ENCODE measurements at places on chromosomes 3 and 15.

DNA sequence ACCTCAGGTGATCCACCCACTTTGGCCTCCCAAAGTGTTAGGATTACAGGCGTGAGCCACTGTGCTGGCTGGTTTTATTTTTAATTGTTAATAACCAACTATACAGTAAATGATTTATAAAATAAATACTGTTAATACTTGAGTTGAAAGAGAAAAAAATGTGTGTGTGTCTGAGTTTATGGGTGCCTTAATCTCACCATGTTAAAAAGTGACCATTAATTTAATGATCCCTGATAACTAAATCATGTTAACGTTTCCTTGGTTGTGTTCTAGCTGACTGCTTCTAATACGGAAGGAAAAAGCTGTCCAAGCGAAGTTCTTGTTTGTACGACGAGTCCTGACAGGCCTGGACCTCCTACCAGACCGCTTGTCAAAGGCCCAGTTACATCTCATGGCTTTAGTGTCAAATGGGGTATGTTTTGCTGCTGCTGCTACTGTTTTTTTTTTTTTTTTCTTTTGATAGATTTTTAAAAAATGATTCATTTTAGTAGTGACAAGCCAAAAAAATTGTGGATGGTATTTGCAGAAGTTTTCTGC, 113.5 kb downstream of the GHSR start:
- H3K27me3 ChIP-seq = no peaks in the 10 kb centered on the region
- DNase-seq = no peak
- H3K4me1 ChIP-seq = peaks cover 3% of the 10 kb centered on the region
- no peak overlapping the region for H3K27ac ChIP-seq
- H3K4me3 ChIP-seq = no peak overlapping the region

DNA sequence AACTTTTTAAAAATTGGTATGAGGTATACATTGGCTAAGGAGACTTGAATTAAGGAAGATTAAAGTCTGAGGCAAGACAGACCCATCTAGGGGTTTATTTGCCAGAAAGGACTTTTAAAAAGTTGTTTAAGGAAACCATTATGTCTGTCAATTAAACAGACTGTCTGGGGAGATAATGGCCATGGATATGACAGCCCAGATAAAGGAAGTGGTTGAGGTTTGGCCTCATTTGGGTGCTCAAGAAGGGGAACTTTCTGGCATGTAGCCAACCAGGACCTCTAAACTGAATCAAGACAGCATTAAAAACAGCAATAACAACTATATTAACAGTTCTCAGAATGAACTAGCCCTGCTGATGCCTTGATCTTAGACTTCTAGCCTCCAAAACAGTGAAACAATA, 9.9 kb upstream of the CD200R1L start:
- H3K4me1 ChIP-seq = peaks cover 44% of the 10 kb centered on the region
- no peak overlapping the region for H3K27ac ChIP-seq
- no peaks in the 10 kb centered on the region for H3K27me3 ChIP-seq
- no peak for DNase-seq

DNA sequence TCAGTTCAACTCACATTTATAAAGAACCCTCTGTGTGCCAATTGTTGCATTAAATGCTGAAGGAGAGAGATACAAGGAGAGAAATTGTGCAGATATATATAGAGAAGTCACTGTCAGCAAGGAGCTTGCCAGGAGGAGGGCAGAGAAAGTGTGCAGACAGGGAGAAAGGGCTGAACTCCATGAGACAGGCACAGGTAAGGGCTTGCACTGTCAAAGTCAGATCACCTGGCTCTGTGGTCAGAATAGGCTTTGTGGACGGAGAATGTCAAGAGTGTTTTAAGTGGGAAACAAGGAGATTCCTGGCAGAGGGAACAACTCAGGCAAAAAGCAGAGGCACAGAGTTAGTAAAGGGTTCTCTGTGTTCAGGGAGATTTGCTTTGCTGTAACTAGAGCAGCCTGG, 303.0 kb upstream of the TPRG1 start:
- no peak overlapping the region for H3K27ac ChIP-seq
- no peak overlapping the region for H3K4me3 ChIP-seq
- no peaks in the 10 kb centered on the region for H3K27me3 ChIP-seq
- DNase-seq = no peak
- no peaks in the 10 kb centered on the region for H3K4me1 ChIP-seq
- peaks cover 21% of the 10 kb centered on the region for H3K36me3 ChIP-seq

- H3K27ac ChIP-seq = no peak overlapping the region
- H3K36me3 ChIP-seq = peaks cover 3% of the 10 kb centered on the region
- no peak overlapping the region for H3K4me3 ChIP-seq
Observed at GRCh38 chr3:122689587-122689986, 8.9 kb downstream of the PARP14 start.

- H3K4me3 ChIP-seq = no peak overlapping the region
- H3K4me1 ChIP-seq = peaks cover 17% of the 10 kb centered on the region
- H3K27me3 ChIP-seq = no peaks in the 10 kb centered on the region
- H3K27ac ChIP-seq = peak overlapping the region; percentile 81
- no peak for DNase-seq
Observed at GRCh38 chr15:58457466-58457965, 25.7 kb downstream of the LIPC start.

GRCh38 chr3:65996589-65996988, 42.1 kb downstream of the MAGI1 start:
- no peaks in the 10 kb centered on the region for H3K27me3 ChIP-seq
- DNase-seq = no peak
- H3K27ac ChIP-seq = peak overlapping the region; percentile 39
- H3K4me1 ChIP-seq = peaks cover 42% of the 10 kb centered on the region
- H3K36me3 ChIP-seq = no peaks in the 10 kb centered on the region

GRCh38 chr3:94615275-94616065, 552.6 kb downstream of the NSUN3 start:
- H3K27ac ChIP-seq = no peak overlapping the region
- DNase-seq = no peak
- H3K27me3 ChIP-seq = no peaks in the 10 kb centered on the region
- no peaks in the 10 kb centered on the region for H3K36me3 ChIP-seq

Measured in spleen (tissue), 13 donors.